ENCODE measurements at places on chromosomes 16 and 17. TPM values are rescaled to one million over a fixed set of nuclear protein-coding genes. Genes with fewer than 3 reads are reported as not detected.

GRCh38 chr16:89357055-89357816, 133.1 kb downstream of the ANKRD11 start:
- no peak overlapping the region for H3K27ac ChIP-seq
- peaks cover 43% of the 10 kb centered on the region for H3K4me1 ChIP-seq
- no peaks in the 10 kb centered on the region for H3K27me3 ChIP-seq
- no peak overlapping the region for H3K4me3 ChIP-seq

- DNase-seq: peak; percentile 87
- H3K4me1 ChIP-seq: no peaks in the 10 kb centered on the region
- 0 out of 2 replicates have a peak, but pooled peaks cover 1% of the 10 kb centered on the region for H3K27me3 ChIP-seq
These were observed 26.6 kb upstream of the KCNG4 start for GRCh38 chr16:84266451-84266850.

RHBDL1 gene
- total RNA-seq: 2.9 TPM

MVP gene
- total RNA-seq: 72.5 TPM

GRCh38 chr17:80116921-80117380, 15.6 kb downstream of the GAA start:
- no peaks in the 10 kb centered on the region for H3K36me3 ChIP-seq
- no peak for DNase-seq
- H3K4me1 ChIP-seq: no peaks in the 10 kb centered on the region
- H3K27me3 ChIP-seq: no peaks in the 10 kb centered on the region
- H3K4me3 ChIP-seq: no peak overlapping the region

DNA sequence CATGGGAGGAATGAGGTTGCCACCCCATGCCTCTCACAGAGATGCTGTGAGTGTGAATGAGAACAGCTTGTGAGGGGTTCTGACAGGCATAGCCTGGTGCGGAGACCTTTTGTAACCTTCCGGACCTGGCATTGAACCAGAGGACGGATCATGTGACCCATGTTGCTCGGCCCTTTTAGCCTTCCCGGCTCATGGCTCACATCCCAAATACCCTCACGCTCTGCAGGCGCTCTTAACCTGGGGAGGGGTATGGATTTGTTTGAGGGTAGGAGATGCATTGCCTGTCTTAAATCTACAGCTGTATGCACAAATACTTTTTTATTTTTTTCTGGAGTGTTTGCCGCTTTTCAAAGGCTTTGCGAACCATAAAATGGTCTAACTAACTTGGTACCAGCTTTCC, 102.4 kb upstream of the CRHR1 start:
- H3K27me3 ChIP-seq: peaks cover 1% of the 10 kb centered on the region
- H3K4me3 ChIP-seq: no peak overlapping the region
- H3K27ac ChIP-seq: no peak overlapping the region
- DNase-seq: no peak
- H3K36me3 ChIP-seq: no peaks in the 10 kb centered on the region

MYCBPAP gene
- 1.3 TPM for total RNA-seq

GRCh38 chr16:87464691-87465300, 28.0 kb downstream of the ZCCHC14 start:
- 0 out of 2 replicates have a peak, but pooled peaks cover 1% of the 10 kb centered on the region for H3K36me3 ChIP-seq
- DNase-seq: no peak
- peak overlapping the region; percentile 21 for H3K27ac ChIP-seq

GRCh38 chr16:12496866-12497265, 306.8 kb downstream of the CPPED1 start:
- peaks cover 1% of the 10 kb centered on the region for H3K4me1 ChIP-seq
- no peak overlapping the region for H3K27ac ChIP-seq
- no peak for DNase-seq
- no peak overlapping the region for H3K4me3 ChIP-seq
- no peaks in the 10 kb centered on the region for H3K27me3 ChIP-seq

NDUFB10 gene
- total RNA-seq: 128 TPM

DNA sequence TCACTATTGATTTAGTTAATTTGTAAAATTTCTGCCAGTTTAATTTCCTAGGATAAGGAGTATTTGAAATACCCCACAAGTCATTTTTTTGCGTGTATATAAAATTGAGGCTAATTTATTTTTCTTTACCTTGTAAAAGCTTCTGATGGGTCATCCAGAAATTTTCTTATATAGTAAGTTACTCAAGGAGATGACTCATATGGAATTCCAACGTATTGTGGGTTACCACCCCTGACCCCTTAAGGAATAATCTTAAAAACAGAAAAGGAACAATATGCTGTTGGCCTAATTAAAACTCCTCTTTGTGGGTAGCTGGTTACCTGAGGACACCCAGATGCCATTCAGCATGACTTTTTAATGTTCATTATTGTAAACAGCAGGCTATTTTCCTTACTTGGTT, 13.6 kb downstream of the HEATR6 start:
- H3K4me1 ChIP-seq: no peaks in the 10 kb centered on the region
- H3K4me3 ChIP-seq: no peak overlapping the region
- H3K27ac ChIP-seq: no peak overlapping the region
- no peaks in the 10 kb centered on the region for H3K27me3 ChIP-seq
- no peak for DNase-seq
- peaks cover 3% of the 10 kb centered on the region for H3K36me3 ChIP-seq

- peak; percentile 66 for DNase-seq
- no peaks in the 10 kb centered on the region for H3K27me3 ChIP-seq
- H3K36me3 ChIP-seq: no peaks in the 10 kb centered on the region
- H3K4me3 ChIP-seq: peak overlapping the region; percentile 56
- H3K27ac ChIP-seq: peak overlapping the region; percentile 94
- H3K4me1 ChIP-seq: peaks cover 19% of the 10 kb centered on the region
These were observed 21.8 kb upstream of the FOXK2 start for GRCh38 chr17:82497483-82498405.

DNA sequence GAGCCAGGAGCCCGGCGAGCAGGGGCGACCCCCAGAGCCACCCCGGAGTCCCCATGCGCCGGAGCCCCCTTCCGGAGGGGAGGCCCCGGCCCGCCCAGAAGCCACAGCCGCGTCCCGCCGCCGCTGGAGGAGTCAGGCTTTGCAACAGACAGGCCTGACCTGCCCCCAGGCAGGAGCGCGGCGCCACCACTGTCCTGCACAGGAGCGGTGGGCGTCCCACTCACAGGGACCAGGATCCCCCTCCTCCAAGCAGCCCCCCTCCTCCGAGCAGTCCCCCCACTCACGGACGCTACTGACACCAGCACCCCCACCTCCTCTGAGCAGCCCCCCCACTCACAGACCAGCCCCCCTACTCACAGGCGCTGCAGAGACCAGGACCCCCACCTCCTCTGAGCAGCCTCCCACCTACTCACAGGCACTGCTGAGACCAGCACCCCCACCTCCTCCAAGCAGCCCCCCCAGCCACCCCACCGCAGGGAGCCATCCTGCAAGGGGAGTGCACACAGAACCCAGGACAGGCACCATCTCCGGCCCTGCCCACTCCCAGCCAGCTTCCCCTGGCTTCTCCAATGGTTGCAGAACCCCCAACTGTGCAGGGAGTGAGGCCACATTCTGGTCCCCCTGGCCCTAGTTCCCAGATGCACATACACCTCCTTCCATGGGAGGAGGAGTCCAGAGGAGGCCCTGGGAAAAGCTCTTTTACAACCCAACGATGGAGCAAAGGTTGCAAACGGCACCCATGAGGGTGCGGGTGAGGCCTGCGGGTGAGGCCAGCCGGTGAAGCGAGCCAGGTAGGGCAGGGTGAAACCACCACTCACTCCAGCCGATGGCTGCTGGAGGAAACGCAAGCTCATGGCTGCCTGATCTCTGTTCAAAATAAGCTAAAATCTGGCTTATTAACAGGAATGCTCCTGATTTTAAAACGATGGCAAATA, 69.9 kb downstream of the ABR start:
- H3K27ac ChIP-seq: peak overlapping the region; percentile 73
- peak; percentile 90 for DNase-seq
- H3K36me3 ChIP-seq: no peaks in the 10 kb centered on the region
- H3K4me3 ChIP-seq: peak overlapping the region; percentile 92
- H3K4me1 ChIP-seq: peaks cover 34% of the 10 kb centered on the region

TOX3 gene
- total RNA-seq: 6.0 TPM

IGFBP4 gene
- total RNA-seq: 49.1 TPM

CACNG3 gene
- not detected for total RNA-seq

- H3K4me3 ChIP-seq: no peak overlapping the region
- H3K27me3 ChIP-seq: no peaks in the 10 kb centered on the region
- H3K27ac ChIP-seq: no peak overlapping the region
- peaks cover 6% of the 10 kb centered on the region for H3K4me1 ChIP-seq
- no peaks in the 10 kb centered on the region for H3K36me3 ChIP-seq
- DNase-seq: no peak
These were observed 38.1 kb upstream of the RHOT1 start for GRCh38 chr17:32104158-32104557.

GRCh38 chr17:73240561-73240960, 21.1 kb downstream of the CPSF4L start:
- no peaks in the 10 kb centered on the region for H3K4me1 ChIP-seq
- DNase-seq: no peak
- no peak overlapping the region for H3K4me3 ChIP-seq
- H3K27ac ChIP-seq: no peak overlapping the region
- no peaks in the 10 kb centered on the region for H3K27me3 ChIP-seq
- peaks cover 1% of the 10 kb centered on the region for H3K36me3 ChIP-seq

- H3K4me1 ChIP-seq: no peaks in the 10 kb centered on the region
- H3K27ac ChIP-seq: no peak overlapping the region
- no peaks in the 10 kb centered on the region for H3K27me3 ChIP-seq
- no peak overlapping the region for H3K4me3 ChIP-seq
- no peak for DNase-seq
These were observed 41.7 kb upstream of the MGAT5B start for GRCh38 chr17:76826330-76827068.

KRT40 gene
- total RNA-seq: not detected

DNA sequence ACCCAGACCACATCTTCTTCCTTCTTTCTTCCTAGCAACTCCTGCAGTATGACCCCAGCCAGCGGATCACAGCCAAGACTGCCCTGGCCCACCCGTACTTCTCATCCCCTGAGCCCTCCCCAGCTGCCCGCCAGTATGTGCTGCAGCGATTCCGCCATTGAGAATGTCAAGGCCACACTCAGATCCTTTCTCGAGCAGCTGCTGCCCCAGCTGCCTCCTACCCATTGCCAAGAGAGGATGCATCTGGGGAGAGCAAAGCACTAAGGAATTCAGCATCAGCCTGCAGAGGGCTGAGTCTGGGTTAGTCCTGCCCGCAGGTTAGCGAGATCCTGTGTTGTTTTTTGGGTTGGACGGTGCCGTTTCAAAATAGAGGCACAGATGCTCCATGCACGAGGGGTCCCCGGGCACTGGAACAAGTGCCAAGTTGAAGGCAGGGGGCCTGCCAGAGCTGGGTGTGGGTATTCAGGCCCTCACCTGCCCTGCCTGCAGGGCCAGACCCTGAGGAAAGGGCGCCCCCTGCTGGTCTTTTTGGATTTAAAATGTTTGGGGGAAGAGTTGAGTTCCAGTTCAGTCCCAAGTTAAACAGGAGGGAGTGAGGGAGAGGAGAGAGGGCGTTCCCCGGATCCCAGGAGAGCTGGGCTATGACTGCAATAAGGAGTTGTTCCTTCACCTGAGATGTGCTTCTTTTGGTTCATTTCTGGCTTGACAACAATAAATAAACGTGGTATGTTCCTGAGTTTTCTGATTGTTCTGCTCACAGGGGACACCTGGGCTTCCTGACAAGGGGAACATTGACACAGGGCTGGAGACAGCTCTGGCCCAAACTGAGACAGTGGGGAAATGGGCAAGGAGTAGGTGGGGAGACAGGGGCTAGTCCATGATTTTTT, 4.9 kb downstream of the CDK3 start:
- H3K27ac ChIP-seq: peak overlapping the region; percentile 30
- H3K27me3 ChIP-seq: no peaks in the 10 kb centered on the region
- H3K4me3 ChIP-seq: no peak overlapping the region
- peaks cover 1% of the 10 kb centered on the region for H3K36me3 ChIP-seq

- no peak overlapping the region for H3K27ac ChIP-seq
- H3K36me3 ChIP-seq: no peaks in the 10 kb centered on the region
- DNase-seq: no peak
- H3K27me3 ChIP-seq: no peaks in the 10 kb centered on the region
These were observed 2.7 kb downstream of the KRT36 start for GRCh38 chr17:41486809-41487530.

GRCh38 chr16:643050-643368, 1.4 kb downstream of the MCRIP2 start:
- no peak for DNase-seq
- H3K27me3 ChIP-seq: no peaks in the 10 kb centered on the region
- H3K4me3 ChIP-seq: peak overlapping the region; percentile 85
- no peak overlapping the region for H3K27ac ChIP-seq
- no peaks in the 10 kb centered on the region for H3K36me3 ChIP-seq
- peaks cover 6% of the 10 kb centered on the region for H3K4me1 ChIP-seq

DNA sequence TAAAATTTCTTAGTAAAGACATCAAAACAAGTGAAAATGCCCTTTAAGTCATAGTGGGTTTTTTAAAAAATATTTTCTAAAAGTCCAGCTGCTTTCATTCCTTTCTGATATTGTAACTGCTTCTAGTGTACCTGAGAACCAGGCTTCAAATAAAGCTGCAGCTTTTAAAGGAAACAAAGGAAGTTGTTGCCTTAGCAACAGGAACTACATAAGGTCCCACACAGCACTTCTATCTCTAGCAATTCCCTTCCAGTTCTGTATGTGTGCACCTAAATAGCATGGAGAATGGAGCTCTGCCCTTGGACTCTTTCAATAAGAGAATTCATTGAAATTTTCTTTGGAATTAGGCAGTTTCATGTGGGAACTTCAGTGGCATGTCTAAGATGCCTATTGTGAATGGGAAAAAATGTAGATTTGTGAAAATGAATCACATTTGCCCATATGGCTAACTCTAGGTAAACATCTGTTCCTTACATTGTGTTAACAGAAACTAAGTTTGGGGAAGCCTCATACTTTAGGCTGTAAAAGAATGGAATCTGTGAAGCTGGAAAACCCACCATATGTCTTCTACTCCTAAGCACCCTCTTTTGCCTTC, 206.4 kb downstream of the KIF2B start:
- H3K27me3 ChIP-seq: no peaks in the 10 kb centered on the region
- no peak overlapping the region for H3K4me3 ChIP-seq
- DNase-seq: no peak

GRCh38 chr17:55090079-55090492, 121.5 kb downstream of the STXBP4 start:
- H3K27me3 ChIP-seq: no peaks in the 10 kb centered on the region
- peak overlapping the region; percentile 43 for H3K27ac ChIP-seq
- no peaks in the 10 kb centered on the region for H3K4me1 ChIP-seq
- no peak overlapping the region for H3K4me3 ChIP-seq
- DNase-seq: no peak

GRCh38 chr17:37789771-37790541, 45.1 kb upstream of the HNF1B start:
- no peaks in the 10 kb centered on the region for H3K27me3 ChIP-seq
- no peak overlapping the region for H3K27ac ChIP-seq
- H3K4me3 ChIP-seq: no peak overlapping the region
- peaks cover 13% of the 10 kb centered on the region for H3K4me1 ChIP-seq
- H3K36me3 ChIP-seq: no peaks in the 10 kb centered on the region
- no peak for DNase-seq

TMEM114 gene
- not detected for total RNA-seq

GRCh38 chr16:50928065-50928464, 186.2 kb downstream of the CYLD start:
- H3K27ac ChIP-seq: no peak overlapping the region
- DNase-seq: no peak
- no peaks in the 10 kb centered on the region for H3K36me3 ChIP-seq
- no peaks in the 10 kb centered on the region for H3K27me3 ChIP-seq
- no peak overlapping the region for H3K4me3 ChIP-seq

KRTAP4-8 gene
- not detected for total RNA-seq

GRCh38 chr17:33602981-33603380, 309.9 kb upstream of the ASIC2 start:
- H3K4me3 ChIP-seq: no peak overlapping the region
- H3K4me1 ChIP-seq: no peaks in the 10 kb centered on the region
- H3K27me3 ChIP-seq: no peaks in the 10 kb centered on the region

CCL4L2 gene
- not detected for total RNA-seq

TNFSF12 gene
- total RNA-seq: not detected

- no peak overlapping the region for H3K27ac ChIP-seq
- H3K36me3 ChIP-seq: no peaks in the 10 kb centered on the region
- peaks cover 14% of the 10 kb centered on the region for H3K4me1 ChIP-seq
- no peaks in the 10 kb centered on the region for H3K27me3 ChIP-seq
- DNase-seq: no peak
These were observed 108.1 kb downstream of the ABCC12 start for GRCh38 chr16:48047720-48048119.
